AG09309 (cell line): ENCODE measurements at places on chromosomes 2 and 18.
A peak's percentile ranks its signal among the peaks of the same experiment; 100 is the strongest.

GRCh38 chr2:240856151-240856980 is 12.3 kb upstream of the AGXT start:
- DNase-seq: no peak

DNA sequence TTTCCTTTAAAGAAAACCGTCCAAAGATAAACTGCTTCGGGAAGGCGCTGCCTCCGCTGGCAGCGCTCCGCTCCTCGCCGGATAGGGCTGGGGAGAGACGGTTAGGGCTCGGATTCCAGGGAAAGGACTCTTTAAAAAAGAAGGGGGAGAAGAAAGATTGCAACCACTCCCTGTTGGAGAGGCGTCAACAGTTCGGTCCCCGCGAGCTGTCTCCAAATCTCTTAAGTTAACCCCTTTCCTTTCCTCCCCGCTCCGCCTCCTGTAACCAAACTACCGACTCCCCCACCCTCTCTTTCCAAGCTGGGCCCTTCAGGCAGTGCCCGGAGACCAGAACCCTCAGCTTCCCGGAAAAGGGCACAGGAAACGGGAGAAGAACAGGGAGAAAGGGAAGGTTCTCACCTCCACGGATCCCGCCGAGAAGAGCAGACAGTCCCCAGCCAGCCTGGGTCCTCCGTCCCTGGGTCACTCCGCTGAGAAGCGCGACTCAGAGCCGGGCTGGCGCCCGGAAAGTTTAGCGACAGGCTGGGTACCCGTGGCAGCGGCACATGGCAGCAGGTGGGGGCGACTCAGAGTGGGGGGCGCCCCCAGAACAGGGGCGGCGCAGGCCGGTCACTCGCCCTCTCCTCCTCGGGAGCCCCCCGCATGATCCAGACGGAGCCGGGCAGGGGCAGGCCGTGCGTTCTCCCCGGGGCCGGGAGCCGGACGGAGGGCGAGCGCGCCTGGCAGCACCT is 675 bp downstream of the FZD5 start:
- DNase-seq: no peak

GRCh38 chr2:24375349-24376087 is 15.2 kb upstream of the ITSN2 start:
- no peak for DNase-seq

GRCh38 chr2:110807522-110807921 is 75.1 kb downstream of the ACOXL start:
- peak; percentile 10 for DNase-seq

GRCh38 chr2:42424033-42424432 is 63.0 kb upstream of the COX7A2L start:
- DNase-seq: peak; percentile 3

DNA sequence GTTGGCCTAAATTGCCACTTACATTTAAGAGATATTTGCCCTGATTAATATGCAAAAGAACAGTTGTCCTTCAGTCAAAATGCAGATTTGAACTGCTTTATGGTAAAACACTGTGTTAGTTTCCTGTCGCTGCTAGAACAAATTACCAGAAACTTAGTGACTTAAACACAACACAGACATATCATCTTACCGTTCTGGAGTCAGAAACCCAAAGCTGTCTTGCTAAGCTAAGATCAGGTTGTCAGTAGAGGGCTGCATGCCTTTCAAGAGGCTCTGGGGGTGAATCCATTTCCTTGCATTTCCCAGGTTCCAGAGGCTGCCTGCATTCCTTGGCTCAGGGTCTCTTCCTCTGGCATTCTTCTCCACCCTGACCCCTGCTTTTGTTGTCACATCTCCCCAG is 149.5 kb downstream of the FAM161A start:
- DNase-seq: no peak
